Stimulated activated CD8-positive, alpha-beta memory T cell treated with anti-CD3 and anti-CD28 coated beads, Interleukin-12 subunit alpha, Interleukin-12 subunit beta, amount 100 ng/mL, for 4 hours (primary cell): ENCODE measurements at places on chromosomes 6 and 20.

- no peak for DNase-seq
Observed at GRCh38 chr6:8506126-8506525, 70.8 kb upstream of the SLC35B3 start.

DNA sequence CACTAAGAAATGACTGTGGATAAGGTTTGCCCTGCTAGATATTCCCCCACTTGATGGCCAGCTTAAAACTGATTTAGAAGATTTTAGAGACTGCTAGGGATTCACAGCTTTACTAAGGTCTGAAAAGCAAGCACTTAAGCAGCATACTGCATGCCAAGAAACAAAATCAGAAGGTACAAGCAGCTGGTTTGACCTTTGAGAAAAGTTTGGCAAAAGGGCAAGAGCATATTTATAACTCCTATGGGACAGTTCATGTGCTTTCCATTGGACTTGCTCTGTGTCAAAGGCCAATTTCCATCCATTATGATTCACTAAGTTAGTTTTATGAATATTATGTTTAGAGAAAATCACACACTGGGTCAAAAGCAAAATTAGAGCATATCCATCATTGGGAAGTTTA, 402.8 kb downstream of the PKHD1 start:
- no peak for DNase-seq

DNA sequence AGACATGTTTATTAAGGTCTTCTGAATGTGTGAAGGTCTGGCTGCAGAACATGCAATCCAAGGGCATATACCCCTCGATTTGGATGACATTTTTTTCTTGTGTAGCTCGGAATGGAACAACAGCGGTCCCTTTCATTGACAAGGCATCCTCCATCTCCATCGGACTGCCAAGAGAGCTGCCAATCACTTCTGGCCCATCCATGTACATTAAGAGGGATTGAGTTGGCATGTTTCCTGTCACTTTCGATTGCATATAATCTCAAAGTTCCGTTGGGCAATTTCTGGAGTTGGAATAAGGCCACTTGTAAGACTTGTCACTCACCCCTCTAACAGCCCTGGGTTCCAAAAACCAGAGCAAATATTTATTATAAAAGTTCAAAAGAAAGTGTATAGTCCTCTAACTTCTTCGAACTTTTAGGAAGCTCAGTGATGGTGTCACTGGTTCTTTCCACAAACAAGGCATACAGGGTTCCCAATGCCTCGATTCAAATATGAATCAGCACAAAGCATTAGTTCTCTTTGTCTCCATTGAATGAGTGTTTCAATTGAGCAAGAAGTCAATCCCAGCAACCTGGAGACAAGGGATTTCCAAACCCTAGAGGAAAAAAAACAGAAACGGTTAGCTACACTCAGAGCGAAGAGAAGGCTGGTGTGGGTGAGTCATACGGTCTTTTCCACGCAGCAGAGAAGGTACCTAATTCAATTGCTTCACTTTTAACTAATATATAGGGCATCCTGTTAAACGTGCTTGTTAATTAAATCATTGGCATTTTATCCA, 10.9 kb downstream of the ZNF217 start:
- DNase-seq = no peak

GRCh38 chr6:7579851-7580250, 10.1 kb upstream of the SNRNP48 start:
- no peak for DNase-seq

DNA sequence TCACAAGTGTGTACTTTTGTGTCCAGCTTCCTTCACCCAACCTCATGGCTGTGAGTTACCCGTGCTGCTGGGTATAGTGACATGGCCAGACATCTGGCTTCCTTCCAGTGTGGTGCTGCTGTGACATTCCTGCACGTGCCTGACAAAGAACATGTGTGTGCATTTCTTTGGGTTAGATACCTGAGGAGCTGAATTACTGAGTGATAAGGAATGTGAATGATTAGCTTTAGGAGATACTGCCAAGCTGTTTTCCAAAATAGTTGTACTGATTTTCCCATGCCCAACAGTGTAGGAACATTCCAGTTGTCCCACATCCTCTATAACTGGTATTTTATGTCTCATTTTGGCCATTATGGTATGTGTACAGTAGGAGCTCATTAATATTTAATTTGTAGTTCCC, 132.5 kb downstream of the PREX1 start:
- DNase-seq = no peak

GRCh38 chr20:22796469-22797077, 212.2 kb upstream of the FOXA2 start:
- no peak for DNase-seq

GRCh38 chr6:31158863-31159855, 770 bp downstream of the TCF19 start:
- no peak for DNase-seq

- no peak for DNase-seq
Observed at GRCh38 chr6:52393780-52394179, 26.4 kb upstream of the EFHC1 start.

DNA sequence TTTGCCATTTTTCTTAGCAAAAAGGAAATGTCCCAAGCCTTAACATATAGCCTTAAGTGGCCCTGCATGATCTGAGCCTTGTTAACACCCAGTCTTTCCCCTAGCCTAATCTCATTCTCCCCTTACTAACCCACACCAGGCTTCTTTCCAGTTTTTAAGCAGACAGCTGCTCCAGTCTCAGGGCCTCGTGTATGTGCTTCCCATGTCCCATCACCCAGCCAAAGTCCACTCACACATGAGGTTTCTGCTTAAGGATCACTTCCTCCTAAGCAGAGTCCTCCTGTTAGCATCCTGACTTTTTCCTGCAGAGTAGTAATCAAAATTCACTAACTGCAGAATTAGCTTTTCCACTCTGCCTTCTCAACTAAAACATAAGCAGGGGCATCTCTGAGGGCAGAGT, 96.1 kb downstream of the SMLR1 start:
- DNase-seq = no peak

DNA sequence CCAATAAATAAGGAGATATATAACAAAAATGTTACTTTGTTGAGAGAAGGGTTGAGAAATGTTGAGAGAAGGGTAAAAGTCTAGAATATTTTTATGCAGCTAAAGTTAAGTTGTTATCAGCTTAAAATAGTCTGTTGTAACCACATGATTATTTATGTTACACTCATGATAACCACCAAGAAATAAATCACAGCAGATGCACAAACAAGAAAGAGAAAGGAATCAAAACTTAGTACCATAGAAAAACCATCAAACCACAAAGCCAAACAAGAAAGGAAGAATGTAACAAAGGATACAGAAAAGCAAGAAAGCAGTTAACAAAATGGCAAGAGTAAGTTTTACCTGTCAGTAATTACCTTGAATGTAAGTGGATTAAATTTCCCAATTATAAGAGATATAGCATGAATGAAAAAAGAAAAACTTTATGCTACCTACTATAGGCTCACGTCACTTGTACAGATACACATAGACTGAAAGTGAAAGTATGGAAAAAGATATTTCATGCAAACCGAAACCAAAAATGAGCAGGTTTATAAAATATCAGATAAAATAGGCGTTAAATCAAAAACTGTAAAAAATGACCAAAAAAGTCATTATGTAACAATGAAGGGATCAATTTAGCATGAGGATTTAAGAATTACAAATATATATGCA, 93.6 kb downstream of the STXBP5 start:
- DNase-seq = no peak

- DNase-seq = no peak
Observed at GRCh38 chr20:49343246-49343645, 65.4 kb upstream of the ZNFX1 start.

DNA sequence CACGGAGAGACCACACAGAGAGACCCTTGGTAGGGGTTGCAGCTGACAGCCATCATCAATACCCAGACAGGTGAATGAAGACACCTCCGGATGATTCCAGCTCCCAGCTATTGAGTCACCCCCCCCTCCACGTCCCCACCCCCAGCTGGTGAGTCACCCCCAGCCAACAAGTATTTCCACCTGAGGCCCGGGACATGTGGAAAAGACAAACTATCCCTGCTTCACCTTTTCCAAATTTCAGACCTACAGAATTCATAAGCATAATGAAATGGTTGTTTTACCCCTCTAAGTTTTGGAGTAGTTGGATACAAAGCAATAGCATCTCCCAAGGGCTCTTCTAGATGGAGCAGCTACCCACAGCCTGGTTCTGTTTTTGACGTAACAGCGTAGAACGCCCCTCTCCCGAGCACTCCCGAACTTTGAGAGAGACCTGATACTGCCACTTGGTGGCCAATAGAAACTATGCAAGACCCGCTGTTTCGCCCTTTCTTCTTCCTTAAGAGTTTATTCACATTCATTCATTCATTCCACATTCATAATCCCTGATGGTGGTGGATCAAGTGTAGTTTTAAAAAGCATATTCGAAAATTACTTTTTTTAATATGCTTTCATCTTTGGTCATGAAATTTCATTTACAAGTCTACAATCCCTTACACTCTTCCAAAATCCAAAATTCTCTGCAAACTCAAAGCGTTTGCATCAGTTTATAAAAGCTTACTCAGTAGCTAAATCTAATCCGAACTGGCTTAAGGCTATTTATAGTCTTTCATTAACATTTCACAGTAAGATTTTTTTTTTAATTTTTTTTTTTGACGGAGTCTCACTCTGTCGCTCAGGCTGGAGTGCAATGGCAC, 15.1 kb upstream of the PPP1R16B start:
- DNase-seq = no peak

DNA sequence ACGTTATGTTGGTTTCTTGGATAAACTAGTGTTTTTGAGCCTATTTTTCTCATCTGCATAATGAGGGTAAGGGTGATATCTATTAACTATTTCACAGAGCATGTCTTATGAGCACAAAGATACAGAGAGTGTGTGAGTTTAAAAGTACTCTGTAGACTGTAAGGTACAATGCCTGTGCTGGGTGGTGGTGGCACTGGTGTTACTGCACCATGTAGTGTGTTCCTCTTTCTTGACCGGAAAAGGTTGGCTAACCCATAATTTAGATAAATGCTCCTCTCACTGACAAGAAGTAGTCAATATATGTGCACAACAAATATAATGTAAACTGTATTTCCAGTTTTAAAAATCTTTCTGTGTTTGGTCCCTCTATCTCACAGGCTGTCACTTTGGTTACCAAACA, 116.2 kb upstream of the MMS22L start:
- no peak for DNase-seq

DNA sequence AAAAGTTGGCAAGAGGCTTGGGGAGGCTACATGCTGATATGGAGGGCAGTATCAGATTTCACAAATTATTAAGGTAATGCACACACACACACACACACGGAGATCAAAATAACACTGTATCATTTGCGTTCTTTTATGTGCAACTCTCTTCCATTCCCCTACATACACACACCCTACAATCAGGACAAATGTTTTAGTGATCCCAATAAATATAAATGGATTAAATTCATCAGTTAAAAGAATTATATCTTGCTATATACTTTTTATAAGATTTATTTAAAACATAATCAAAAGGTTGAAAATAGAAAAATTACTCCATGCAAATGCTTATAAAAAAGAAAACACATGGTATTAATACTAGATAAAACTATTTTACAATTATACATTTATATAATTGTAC, 25.9 kb downstream of the TMX4 start:
- DNase-seq = no peak

- no peak for DNase-seq
Observed at GRCh38 chr6:28807682-28808280, 116.0 kb downstream of the TRIM27 start.

- no peak for DNase-seq
Observed at GRCh38 chr20:59945731-59946130, 5.5 kb downstream of the FAM217B start.

- no peak for DNase-seq
Observed at GRCh38 chr20:25399037-25399430, 8.4 kb upstream of the ABHD12 start.

GRCh38 chr20:50304501-50304856, 113.8 kb downstream of the CEBPB start:
- no peak for DNase-seq

GRCh38 chr20:23727016-23727415, 23.7 kb downstream of the CST1 start:
- no peak for DNase-seq

GRCh38 chr6:31791324-31792089, 4.0 kb downstream of the VARS1 start:
- no peak for DNase-seq

DNA sequence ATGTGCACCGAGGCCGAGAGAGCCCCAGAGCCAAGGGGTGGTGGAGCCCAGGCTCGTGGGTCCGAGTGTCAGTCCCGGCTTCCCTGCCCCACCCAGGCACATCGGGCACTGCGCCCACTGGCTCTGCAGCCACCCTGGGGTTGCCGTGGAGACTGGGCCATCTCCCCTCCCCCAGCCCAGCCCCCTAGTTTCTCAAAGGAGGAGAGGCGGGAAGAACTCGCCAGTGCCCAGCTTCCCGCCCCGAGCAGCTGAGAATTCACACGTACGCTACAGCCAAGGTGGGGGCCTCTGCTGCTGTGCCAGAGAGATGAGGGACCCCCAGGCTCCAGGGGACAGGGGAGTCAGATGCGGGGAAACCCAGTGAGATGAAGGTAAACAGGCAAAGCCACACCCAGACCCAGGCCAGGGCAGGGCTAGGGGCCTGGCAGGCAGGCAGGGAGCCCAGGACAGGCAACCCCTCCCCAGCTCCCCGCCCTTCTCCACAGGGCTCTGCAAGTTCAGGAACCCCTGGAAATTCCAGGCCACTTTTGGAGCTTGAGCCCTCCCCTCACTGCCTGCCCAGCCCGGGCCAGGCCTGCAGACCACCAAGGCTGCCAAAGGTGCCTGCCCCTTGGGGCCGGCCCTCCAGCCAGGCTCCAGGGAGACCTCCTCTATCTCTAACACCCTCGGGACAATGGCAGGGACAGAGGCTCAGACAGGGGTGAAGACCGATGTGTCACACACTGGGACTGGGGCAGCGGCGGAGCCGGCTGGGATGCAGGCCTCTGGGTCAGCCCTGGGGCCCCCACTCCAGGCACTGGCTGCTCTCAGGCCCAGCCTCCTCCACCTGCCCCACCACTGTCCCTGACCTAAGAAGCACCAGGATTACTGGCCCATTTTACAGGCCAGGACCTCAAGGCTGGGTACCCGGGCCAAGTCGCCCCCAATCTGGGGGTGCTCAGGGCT, 6.0 kb downstream of the LAMA5 start:
- DNase-seq = no peak

GRCh38 chr20:2364044-2364443, 16.7 kb upstream of the TGM6 start:
- no peak for DNase-seq

DNA sequence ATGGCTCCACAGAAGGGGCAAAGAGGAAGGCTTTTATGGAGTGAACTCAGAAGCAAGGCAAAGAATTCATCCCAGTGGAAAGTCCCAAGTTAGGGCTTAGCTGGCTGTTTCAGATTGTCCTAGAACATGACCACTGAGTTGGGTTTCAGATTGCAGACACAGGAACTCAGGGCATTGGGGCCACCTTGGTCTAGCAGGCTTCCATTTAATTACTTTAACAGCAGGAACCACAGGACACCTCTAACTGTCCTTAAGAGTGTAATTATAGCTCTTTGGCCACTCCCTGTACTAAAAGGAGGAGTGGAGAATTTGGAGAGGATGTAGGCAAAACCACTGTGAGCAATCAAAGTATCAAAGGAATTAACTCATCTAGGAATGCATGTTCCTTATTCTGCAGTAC, 150.6 kb upstream of the AGPAT4 start:
- no peak for DNase-seq

- peak; percentile 100 for DNase-seq
Observed at GRCh38 chr20:5126512-5127203, at the start of gene CDS2. CDS2 (plus strand) TSS chr20:5127008; CDS start chr20:5127093, 85 bp downstream.
